ENCODE measurements at places on chromosomes 6 and 20. TPM values are rescaled to one million over a fixed set of nuclear protein-coding genes. Genes with fewer than 3 reads are reported as not detected.

GRCh38 chr20:12058216-12058615 lies 140.5 kb downstream of the BTBD3 start:
- no peak for DNase-seq

- DNase-seq, result no peak
These were observed 78.2 kb downstream of the GPX5 start for GRCh38 chr6:28603891-28604290.

Gene SERINC3
- 65.6 TPM for total RNA-seq

DNA sequence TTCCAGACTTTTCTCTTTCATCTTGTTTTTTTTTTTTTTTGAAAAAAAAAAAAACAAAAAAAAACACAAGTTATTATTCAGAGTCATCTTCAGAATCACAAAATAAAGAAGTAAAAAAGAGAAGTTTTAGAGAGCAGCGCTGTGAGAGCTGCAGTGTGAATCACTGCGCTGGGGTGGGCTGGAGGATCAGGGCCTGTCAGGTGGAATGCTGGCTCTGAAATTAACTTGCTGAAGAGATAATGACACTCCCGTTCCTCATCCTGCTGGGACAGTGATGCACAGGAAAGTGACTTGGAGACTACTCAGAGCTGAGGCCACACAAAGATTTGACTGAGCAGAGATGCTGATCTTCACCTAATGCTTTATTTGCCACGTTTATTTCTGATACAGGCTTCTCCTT lies 42.7 kb upstream of the CLDN20 start:
- no peak for DNase-seq

DNA sequence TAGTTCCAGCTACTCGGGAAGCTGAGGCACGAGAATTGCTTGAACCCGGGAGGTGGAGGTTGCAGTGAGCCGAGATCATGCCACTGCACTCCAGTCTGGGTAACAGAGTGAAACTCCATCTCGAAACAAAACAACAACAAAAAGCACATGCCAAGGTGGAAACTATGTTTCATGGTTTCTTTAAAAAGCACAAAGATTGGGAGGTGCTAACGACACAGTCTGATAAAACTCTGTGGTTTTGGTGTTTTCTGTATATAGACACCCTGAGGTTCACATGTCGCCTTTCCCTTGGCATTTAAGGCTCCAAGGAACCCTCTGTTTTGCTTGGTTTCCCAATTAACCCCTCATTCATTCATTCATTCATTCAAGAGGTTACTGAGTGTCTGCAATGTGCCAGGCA lies 253.4 kb upstream of the SULF2 start:
- no peak for DNase-seq

Gene HCRTR2
- total RNA-seq, result not detected

Gene HDGFL1
- total RNA-seq, result not detected

Measured in type B pancreatic cell (in vitro differentiated cells).